HS-27A (cell line): ENCODE measurements at places on chromosomes 3 and 15.
A peak's percentile ranks its signal among the peaks of the same experiment; 100 is the strongest.

- no peak for DNase-seq
These were observed 694 bp upstream of the EEFSEC start for GRCh38 chr3:128152419-128153155.

DNA sequence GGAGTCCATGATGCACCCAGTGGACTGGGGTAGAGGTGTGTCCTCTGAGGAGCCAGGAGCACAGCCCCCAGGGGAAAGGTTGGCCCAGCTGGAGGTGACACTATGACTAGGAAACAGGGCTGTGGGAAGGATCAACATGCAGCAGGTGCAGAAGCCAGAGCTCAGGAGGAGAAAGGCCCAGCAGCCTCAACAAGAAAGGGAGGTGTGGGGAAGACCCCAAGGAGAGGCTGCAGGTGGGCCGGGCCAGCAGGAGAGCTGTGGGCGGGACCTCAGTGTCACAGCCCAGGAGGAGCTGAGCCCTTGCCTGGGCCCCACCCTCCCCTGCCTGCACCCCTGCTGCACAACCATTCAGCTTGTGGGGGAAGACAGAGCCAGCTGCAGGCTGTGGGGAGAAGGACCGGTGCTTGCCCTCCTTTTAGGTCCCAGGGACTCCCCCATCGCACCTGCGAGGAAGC is 18.4 kb upstream of the KLF13 start:
- no peak for DNase-seq

- no peak for DNase-seq
These were observed 22.8 kb upstream of the SSR3 start for GRCh38 chr3:156577736-156578135.

- no peak for DNase-seq
These were observed 5.9 kb upstream of the DNASE1L3 start for GRCh38 chr3:58216496-58217195.

- DNase-seq: no peak
These were observed 32.5 kb downstream of the ABHD5 start for GRCh38 chr3:43723121-43723734.

DNA sequence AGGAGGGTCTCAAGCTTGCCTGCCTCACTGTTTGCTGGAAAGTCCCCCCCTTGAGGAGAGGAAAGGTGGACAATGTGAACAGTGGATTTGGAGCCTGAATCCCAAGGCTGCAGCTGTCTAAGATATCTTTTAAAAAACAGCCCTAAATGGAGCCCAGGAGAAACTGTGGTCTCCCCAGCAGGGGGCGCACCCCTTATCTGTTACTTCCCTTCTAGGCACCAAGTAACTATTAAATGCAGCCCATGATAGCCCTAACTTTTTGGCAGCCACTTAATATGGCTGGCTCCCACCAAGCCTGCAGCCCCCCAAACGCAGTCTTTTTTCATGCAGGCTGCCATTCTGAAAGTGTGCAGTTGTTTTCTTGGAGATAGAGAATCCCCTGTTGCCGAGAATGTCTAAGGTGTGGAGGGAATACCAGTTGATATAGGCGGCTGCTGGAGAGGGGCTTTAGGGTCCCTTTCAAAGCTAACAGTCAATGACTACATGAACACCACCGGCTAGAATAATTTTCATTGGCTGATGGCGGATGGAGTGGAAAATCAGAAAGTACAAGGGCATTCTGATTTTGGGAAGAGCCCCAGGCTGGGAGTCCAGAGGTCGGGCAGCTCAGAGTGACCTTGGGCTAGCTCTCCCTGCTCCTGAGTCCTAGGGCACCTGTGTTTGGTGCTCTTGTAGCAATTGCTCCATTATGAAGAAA is 1.3 kb downstream of the RHCG start:
- DNase-seq: no peak

DNA sequence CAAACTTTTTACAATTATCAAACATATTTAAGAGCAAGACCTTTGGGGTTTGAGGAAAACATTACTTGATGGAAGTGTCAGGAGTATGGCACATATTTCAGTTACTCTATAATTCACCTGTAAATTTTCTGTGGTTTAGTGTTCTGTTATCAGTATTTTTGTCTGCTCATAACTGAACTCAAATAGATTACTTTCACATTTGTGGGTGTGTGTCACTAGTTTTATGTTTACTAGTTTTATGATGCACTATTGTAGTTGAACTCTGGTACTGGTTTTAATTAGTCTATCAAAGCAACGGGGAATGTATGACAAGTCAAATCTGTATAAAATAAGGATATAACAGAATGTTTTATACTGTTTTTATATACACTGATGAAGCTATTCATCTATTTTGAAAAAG is 27.2 kb downstream of the OXSM start:
- DNase-seq: no peak

GRCh38 chr3:119891944-119892721 is 110.2 kb downstream of the NR1I2 start:
- peak; percentile 29 for DNase-seq
